ENCODE measurements at places on chromosomes 5 and 9. TPM values are rescaled to one million over a fixed set of nuclear protein-coding genes. Genes with fewer than 3 reads are reported as not detected.

GRCh38 chr9:131277910-131278701 is 1.8 kb upstream of the FAM78A start:
- DNase-seq = peak; percentile 93

DNA sequence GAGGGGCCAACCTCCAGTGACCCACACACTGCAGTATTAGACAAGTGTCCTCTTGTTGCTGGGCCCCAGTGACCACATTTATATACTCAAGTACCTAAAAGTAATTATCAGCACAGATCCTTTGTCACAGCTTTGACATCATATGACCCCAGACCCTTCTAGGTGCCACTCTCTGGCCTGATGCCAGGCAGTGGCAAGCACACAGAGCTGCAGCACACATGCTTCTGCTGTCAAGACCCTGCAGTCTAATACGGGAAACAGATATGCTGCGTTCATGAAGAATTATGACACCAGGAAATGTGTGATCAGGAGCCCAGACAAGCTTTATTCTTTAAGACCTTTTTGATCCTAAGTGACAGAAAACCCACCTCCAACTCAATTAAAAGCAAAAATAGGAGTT is 63.8 kb upstream of the AFAP1L1 start:
- DNase-seq = no peak

DNA sequence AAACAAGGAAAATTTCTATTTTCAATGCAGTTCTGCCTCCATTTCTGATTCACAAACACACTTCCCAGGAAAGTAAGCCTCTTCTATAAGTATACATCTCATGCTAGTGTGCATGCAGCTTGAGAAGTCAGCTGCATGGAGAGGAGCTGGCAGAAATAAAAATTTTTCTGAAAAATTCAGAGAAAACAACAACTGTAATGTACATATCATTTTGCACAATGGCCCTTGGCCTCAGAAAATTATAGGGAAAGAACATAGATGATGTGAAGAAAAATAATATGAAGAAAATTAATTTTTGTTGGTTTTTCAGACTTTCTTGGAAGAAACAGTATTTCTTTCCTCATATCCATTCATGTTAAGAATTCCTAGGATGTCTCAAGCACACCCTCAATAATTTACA is 277.8 kb upstream of the ADRA1B start:
- DNase-seq = no peak

DNA sequence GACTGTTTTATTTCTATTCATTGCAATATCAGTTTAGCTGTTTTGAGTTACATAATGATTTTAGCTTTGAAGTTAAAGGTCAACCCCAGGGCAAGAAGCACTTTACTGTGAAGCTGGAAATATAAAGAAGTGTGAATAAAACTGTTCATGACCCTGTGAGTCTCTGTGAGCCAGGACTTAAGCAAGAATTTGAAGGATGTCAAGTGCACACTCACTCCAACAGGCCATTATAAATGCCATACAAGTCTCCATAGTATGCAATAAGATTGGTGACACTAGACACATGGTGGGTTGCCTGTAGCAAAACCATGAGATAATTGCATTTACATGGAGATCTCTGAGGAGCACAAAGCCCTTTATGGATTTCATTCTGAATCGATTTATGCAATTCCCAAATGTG is 318.7 kb upstream of the ITGA1 start:
- peak; percentile 4 for DNase-seq

GCNT4 gene
- 0.18 TPM for polyA plus RNA-seq

OSTF1 gene
- polyA plus RNA-seq = 21.0 TPM

GRCh38 chr5:127960270-127960691 is 123.3 kb upstream of the SLC12A2 start:
- no peak for DNase-seq

IFNA4 gene
- polyA plus RNA-seq = not detected

GRCh38 chr5:74616236-74617146 is 24.0 kb downstream of the ENC1 start:
- no peak for DNase-seq

DNA sequence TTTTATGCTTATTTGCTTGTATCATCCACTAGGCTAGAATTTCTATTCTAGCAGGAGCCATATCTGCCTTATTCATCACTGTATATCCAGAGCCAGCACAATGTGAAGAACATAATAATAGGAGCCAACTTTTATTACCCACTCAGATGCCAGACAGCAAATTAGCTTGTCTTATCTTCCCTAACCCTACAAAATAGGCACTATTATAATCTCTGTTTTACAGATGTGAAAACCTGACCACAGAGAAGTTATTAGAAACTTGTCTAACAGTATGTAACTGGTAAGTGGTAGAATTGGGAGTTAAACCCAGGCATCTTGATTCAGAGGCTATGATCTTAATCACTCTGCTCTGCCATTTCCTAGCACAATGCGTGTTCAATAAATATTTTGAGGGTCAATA is 579.5 kb downstream of the CAAP1 start:
- DNase-seq = no peak

DNA sequence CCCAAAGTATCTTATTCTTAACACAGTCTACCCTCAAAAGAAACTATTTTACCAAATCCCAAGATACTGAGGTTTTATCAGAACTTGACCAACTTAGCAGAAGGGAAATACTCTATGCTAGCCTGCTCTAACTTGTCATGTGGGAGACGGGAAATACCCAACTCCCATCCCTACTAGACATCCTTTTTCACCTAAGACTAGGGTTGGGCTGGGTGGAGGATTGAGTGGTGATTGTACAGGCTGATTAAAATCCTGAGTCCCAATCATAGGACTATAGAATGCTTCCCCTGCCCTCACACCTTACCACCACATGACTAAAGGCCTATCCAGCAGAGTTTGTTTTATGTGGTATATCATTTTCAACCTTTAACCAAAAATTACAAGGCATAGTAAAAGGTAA is 786.5 kb downstream of the TAF11L14 start:
- no peak for DNase-seq

DNA sequence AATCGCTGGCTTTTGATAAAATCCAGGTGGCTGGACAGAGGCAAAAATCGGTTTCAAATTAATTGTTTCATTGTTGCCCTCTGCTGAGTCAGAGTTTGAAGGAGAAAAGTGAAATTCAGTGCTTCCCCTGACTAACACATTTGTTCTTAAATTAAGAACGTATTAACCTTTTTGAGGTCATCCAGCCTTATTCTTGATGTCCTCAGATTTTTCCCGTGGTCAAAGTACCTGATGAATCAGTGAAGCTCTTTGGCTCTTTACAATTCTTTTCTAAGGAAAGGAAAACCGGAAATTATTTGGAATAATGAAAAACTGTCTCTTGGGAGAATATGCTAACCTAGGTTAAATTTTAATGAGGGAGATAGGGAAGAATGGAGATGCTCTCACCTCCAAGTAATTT is 21.6 kb downstream of the OSMR start:
- DNase-seq = no peak

DNA sequence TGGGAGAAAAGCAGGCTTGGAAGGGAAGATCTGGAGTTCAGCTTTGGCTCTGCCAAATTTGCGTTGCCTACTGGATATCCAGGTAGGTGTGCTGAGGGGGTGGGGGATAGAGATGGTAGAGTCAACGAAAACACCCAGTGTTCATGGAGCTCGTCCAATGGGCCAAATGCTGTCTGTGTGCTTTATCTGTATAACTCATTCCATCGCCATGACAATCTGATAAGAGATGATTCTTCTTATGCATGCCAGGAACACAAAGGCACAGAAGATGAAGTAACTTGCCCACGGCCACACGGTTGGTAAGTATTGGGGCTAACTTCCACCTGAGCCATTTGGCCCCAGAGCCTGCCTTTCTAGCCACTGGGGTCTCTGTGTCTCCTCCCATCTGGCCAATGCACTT is 53.2 kb downstream of the BOD1 start:
- no peak for DNase-seq

GPR151 gene
- not detected for polyA plus RNA-seq

FBP2 gene
- 34.3 TPM for polyA plus RNA-seq

GRCh38 chr9:114425126-114425525 is 37.3 kb upstream of the AKNA start:
- DNase-seq = no peak

DNA sequence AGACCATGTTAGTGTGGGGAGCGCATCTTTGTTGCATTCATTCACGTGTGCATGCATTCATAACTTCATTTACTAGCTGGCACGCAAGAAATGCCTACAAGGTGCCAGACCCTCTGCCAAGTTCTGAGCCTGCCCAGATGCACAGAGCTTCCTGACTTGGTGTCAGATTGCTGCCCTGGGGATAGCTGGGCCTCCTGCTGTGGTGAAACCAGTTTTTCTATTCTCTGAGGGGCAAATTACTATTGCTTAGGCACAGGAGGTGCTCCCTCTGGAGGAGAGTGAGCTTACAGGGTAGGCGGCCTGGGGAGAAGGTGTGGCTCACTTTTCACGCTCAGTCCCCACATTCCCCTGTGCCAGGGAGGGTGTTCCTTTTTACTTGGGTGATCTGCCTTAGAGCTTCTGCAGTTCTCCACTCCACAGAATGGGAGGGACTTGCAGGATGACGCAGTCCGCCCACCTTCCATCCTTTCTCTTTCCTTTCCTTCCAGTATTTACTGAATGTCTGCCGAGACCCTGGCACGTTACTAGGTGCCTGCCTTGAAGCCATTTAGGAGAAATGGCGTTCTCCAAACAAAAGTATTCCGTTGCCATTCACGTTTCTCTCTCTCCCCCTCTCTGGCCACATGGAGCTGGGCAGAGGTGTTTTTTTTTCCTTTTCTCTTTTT is 27.9 kb upstream of the CTNNA1 start:
- peak; percentile 54 for DNase-seq

DNA sequence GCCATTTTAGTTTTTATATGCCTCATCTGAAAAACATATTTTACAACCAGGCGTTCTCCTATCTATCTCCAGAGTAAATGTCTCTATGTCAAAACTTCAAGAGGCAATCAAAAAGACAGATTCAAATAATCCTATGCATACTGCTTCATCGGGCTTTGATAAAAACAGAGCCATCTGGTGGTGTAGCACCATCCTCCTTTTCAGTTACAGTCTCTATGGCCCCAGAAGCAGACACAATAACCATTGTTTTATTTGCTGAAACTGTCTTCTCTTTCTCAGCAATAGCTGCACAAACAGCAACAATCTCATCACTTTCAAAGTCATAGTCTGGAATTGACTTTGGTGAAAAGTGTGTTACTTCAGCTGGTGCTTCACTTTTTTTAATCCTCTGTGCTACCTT is 36.3 kb downstream of the PTGER4 start:
- no peak for DNase-seq

DNA sequence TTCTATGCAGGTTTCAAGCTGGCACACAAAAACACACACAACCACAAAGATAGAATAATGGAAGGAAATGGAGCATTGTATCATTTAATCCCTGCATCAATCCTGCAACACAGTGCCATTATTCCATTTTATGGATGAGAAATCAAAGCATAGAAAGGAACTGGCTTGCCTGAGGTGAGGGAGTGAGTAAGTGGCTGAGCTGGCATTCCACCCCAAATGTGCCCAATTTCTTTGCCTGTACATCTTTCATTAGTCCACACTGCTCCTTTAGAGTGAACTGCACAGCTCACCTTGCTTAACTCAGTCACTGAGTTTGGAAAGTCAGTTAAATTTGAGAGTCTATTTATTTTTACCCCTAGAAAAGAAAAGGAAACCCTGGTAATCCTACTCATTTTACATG is 28.9 kb downstream of the ZNF366 start:
- no peak for DNase-seq

IFNK gene
- polyA plus RNA-seq = not detected

DNA sequence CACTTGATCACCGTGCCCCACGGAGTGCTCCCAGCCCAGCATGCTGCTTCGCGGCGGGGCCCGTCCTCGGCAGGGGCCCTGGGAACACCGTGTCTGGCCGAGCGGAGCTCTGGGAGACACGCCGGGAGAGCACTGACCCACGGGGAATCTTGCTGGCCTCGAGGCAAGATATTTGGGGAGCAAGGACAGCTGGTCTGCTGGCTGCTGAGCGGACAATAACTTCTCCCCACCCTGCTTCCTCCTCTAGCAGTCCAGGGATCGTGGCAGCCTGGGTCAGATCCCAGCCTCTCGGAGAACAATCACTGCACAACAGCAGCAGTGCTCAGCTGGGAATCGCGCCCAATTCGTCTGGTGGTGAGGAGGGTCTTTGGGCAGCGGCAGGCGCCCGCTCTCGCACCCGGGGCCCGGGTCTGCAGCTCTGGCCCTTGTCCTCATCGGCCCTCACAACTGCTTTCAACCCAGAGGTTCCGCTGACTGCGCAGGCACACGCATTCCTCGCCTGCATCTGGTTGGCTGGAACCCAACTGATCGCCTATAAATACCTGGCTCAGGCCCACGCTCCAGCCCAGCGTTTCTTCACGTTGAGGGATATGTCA is 43.4 kb downstream of the DBH start:
- DNase-seq = no peak

Data from muscle of back (tissue), 13 donors.